ENCODE measurements at places on chromosomes 5 and 9.

DNA sequence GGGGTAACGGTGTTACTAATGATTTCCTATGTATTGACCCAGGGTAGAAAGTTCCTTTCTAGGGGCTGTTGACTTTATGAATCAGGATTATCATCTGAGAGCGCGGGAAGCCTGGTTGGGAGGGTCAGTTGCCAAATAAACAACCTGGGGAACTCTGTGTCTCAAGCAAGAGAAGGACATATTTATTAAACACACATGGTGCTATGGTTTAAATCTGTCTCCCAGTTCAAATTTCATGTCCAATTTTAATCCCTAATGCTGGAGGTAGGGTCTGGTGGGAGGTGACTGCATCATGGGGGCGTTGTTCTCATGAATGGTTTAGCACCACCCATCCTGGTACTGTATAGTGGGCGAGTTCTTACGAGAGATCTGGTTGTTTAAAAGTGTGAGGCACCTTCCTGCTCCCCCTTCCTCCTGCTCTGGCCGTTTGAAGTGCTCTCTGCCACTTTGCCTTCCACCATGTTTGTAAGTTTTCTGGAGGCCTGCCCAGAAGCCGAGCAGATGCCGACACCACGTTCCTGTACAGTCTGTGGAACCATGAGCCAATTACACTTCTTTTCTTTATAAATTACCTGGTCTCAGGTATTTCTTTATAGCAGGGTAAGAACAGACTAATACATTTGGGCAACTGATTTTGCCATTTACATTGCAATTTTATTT lies 19.7 kb upstream of the GAS1 start:
- no peak for DNase-seq

DNA sequence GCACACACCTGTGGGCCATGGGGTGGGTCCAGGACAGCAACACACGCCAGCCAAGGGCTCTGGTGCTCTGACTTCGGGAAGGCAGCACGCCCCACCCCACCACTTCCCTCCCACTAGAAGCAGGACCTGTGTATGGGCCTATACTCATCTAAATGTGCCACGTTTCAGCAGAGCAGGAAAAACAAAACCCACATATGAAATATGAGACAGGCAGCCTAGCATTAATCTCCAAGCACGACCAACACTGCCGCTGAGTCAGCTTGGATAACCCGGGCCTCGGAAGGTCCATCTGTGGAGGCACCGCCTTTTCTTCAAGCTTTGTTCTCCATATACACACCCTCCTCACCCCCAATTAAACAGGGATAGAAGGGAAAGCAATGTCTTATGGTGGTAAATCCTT lies 203.1 kb downstream of the ROR2 start:
- DNase-seq: no peak

GRCh38 chr9:100219347-100219746 lies 120.3 kb downstream of the INVS start:
- no peak for DNase-seq

GRCh38 chr5:107786424-107786823 lies 115.7 kb upstream of the EFNA5 start:
- DNase-seq: no peak

GRCh38 chr5:55601628-55602027 lies 66.9 kb upstream of the PLPP1 start:
- no peak for DNase-seq

DNA sequence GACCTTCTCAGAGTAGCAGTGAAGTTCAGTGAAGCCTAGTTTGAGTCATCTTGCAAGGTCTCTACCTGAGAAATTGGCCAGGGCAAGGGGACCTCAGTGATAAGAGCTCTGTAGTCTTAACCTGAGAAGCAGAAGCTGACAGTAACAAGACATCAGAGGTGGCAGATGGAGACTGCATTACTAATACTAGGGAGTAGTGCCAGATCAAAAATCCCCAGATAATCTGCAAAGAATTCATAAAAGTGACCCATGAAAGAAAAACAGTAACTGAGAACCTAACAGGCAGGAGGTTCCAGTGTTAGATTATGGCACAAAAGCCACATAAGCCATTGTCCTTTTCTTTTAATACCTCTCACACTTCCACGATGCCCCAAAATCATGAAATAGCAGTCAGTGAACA lies 175.5 kb downstream of the MUSK start:
- DNase-seq: no peak

DNA sequence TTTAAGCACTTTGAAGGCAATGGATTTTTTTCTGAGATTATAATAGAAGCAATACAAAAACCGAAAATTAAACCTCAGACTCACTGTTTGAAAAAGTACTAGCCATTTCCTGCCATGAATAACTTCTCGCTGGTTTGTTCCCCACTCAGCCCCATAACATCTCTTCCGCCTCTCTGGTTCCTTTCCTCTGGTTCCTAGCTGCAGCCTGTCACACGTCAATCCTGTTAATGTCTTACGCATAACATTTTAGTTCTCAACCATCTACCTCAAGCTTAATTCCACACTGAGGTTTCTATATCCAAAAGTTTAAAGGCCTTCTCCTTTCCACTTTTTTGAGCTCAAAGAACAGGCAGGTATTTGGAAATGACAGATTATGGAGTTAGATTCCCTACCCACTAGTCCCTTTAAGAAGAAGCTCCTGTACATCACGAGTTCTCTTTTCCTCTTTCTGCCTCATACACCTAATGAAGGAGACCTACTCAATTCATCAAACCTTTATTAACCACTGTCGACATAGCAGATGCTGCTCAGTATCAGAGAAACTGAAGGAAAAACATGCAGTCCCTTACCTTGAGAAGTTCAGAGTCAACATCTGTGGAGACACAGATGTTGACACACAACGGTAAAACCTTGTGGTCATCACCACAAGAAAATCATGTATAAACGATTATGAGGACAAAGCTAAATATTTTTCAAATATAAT lies 243.0 kb upstream of the PTGER4 start:
- peak; percentile 6 for DNase-seq

DNA sequence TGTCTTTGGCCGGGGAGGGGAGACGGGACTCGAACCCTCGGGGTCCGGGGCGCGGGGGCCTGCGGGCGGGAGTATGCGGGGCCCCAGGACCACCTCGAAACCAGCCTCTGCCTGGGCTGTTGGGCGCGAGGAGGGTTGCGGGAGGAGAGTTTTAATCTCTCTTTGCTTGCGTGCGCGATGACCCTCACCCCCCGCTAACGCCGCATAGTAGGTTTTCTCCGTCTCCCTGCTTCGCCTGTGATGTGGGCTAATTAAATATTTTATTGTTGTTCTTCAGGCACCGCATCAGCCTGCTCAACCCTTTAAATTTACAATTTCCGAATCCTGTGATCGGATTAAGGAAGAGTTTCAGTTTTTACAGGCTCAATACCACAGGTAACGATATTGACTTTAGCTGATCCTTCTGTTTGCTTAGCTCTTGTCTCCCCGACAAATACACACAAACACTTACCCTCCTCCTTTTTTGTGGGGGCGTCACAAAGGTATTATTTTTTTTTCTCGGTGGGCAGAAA lies 1.7 kb downstream of the TLE4 start:
- DNase-seq: no peak

GRCh38 chr5:131528682-131529081 lies 106.3 kb downstream of the RAPGEF6 start:
- no peak for DNase-seq

- DNase-seq: peak; percentile 51
Observed at GRCh38 chr9:76394960-76395252, 680 bp upstream of the RFK start.

DNA sequence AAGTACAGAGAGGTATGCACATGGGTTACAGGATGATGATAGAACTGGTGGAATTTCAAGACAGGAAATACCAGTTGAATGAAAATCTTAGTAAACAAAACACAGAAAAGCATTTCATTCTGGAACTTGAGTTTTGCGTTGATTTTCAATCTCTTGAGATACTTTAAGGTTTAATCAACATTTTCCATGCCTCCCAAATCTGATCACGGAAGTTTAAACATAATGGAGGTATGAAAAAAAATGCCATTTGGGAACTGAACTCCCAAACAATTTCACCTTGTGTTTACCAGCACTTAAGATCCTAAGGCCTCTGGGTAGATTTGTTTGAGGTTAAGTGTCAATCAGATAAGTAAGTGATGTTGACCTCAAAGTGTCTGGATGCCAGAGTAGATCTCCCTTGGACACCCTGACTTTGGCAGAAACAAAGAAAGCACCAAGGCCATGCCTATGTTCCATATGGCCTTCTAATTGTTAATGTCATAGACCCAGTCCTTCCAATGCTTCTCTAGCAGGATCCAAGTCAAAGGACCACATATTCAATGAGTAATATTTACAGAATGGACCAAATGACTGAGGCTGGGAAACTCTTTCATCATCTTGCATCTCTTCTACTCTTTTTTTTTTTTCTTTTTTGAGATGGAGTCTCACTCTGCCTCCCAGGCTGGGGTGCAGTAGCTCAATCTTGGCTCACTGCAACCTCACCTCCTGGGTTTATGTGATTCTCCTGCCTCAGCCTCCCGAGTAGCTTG lies 216.9 kb downstream of the ARRDC3 start:
- no peak for DNase-seq

GRCh38 chr5:68456756-68457217 lies 241.2 kb downstream of the PIK3R1 start:
- no peak for DNase-seq

- no peak for DNase-seq
Observed at GRCh38 chr9:92395617-92396016, 8.8 kb downstream of the OGN start.

DNA sequence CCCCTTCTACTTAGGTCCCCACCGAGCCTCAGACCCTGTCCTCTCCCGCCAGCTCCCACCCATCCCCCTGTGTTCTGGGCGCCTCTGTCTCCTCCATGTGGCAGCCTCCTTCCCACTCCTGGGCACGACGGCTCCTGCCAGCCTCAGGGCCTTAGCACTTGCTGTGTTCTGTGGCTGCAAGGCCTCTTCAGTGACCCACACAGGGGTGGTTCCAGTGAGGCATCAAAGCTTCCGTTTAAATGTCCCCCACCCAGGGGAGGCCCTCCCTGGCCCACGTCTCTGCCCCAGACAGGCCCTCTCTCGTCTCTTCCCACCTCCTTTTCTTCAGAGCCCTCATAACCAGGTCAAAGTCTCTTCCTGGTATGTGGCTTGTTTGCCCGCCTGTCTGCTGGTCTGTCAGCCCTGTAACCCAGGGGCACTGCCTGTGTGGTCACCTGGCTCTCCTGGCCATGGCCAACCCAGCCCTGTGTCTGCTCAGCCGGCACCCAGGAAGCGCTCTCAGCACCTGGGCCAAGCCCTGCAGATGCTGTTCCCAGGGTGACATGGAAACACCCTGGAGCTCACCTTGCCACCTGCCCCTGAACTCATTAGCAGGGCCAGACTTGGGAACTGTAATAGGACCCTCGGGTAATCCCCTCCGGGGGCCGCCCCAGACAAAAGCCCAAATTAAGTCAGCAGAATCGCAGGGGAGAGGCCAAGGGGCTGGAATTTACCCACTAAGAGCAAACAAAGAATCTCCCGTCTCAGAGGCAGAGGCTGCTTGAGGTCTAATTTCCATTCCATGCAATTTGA lies 33.7 kb downstream of the LHX3 start:
- DNase-seq: no peak

DNA sequence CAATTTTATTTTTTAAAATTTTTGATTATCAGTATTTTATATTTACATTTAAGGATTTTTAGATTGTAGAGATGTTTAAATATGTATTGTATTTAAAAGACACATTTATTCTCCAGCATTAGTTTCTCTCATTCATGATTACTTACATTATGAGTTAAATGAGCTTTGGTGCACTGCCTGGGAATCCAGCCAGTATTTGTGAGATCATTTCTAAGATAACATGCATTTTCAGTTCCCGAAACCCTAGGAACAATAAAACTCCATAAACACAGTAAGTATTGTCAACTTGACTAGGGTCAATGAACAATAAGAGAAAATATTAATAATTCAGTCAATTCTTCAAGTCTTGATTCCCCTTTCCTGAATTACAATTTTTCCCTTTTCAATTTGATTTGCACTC lies 403.3 kb downstream of the PLK2 start:
- DNase-seq: no peak

DNA sequence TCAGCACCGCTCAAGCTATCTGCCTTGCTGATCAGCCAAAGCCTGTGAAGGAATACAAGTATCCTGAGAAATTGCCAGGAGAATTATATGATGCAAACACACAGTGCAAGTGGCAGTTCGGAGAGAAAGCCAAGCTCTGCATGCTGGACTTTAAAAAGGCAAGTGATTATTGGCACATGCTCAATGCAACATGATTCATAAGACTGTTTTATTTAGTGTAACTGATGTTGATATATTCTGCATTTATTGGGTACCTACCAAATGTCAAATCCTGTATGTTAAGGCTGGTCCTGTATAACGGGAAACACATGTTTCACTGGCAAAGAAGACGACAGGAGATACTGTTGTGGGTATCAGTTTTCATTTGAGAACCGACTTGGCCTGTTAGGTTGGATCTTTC lies 69.0 kb downstream of the ADAMTS16 start:
- no peak for DNase-seq

GRCh38 chr9:38026021-38026809 lies 42.8 kb downstream of the SHB start:
- no peak for DNase-seq

- DNase-seq: no peak
Observed at GRCh38 chr9:20152151-20152725, 363.4 kb upstream of the SLC24A2 start.

DNA sequence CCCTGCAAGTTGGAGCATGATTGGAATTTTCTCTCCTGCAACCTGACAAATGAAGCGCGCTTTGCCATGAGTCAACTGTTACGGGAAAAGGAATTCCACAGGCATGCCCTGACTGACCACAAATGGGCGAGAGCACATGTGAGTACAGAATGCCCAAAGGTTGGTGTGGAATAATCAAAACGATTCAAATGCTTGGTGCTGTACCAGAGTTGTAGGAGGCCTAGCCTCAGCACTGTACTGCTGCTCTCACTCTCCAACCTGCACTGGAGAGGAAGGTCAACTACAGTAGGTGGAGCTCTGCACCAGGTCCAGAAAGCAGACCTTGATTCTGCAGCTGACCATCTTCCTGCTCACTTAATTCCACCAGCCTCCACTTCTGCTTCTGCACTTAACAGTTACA lies 406.9 kb upstream of the ACTBL2 start:
- no peak for DNase-seq

DNA sequence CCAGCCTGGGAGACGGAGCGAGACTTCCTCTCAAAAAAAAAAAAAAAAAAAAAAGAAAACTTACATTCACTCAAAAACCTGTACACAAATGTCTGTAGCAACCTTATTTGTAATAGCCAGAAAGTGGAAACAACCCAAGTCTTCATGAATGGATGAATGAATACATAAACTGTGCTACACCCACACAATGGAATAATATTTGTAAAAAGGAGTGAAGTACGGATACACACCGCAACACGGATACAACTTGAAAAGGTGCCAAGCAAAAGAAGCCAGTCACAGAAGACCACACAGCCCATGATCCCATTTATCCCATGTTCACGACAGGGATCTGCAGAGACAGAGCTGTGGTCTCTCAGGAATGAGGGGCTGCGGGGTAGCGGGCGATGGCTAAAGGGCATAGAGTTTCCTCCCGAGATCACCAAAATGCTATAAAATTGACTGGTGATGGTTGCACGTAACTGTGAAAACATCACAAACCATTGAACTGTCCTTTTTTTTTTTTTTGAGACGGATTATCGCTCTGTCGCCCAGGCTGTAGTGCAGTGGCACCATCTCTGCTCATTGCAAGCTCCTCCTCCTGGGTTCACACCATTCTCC lies 76.2 kb upstream of the COL5A1 start:
- no peak for DNase-seq

- no peak for DNase-seq
Observed at GRCh38 chr9:109846776-109847175, 66.8 kb downstream of the PALM2AKAP2 start.

- no peak for DNase-seq
Observed at GRCh38 chr5:102910240-102911226, 155.4 kb downstream of the PAM start.

GRCh38 chr9:98318834-98319478 lies 63.5 kb upstream of the TBC1D2 start:
- DNase-seq: no peak

GRCh38 chr5:133059621-133060020 lies 7.8 kb downstream of the HSPA4 start:
- no peak for DNase-seq

All from stimulated activated naive CD4-positive, alpha-beta T cell treated with Interleukin-2 at 50 U/mL for 16 hours (primary cell).